ENCODE measurements at places on chromosomes 1 and 21. TPM values are rescaled to one million over a fixed set of nuclear protein-coding genes. Genes with fewer than 3 reads are reported as not detected.
A peak's percentile ranks its signal among the peaks of the same experiment; 100 is the strongest.

SPATC1L gene
- total RNA-seq: 21.6 TPM

- no peak for DNase-seq
These were observed 231.9 kb downstream of the TRABD2B start for GRCh38 chr1:47765236-47765635.

DNA sequence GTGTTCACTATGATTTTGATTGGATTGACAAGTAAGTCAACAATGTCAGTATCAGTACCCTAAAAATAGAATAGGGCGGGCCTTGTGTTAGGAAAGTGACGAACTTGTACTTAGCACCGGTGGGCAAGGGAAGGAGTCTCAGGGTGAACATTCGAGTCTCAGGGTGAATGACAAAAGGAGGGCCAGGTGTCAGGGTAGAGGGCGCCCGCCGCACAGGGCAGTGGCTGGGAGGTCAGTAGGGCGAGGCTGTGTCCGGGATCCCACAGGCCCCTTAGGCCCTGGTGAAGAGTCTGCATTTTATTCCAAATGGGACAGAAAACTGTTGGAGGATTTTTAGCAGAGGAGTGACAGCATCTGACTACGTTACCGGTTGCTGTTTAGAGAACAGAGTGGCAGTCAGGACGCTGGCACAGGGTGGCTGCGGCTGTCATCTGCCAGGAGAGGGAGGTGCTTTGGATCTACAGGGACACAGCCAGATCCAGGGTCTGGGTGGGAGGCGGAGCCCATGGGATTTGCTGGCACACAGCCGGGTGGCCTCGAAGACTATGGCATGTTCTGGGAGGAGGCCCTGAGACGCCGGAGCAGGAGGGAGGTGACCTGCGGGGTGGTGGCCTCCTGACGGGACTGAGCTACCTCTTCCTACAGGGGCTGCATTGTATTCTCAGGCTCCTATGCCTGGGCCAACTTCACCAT lies 11.0 kb downstream of the AGTRAP start:
- DNase-seq: no peak

RYR2 gene
- total RNA-seq: 0.07 TPM

DNA sequence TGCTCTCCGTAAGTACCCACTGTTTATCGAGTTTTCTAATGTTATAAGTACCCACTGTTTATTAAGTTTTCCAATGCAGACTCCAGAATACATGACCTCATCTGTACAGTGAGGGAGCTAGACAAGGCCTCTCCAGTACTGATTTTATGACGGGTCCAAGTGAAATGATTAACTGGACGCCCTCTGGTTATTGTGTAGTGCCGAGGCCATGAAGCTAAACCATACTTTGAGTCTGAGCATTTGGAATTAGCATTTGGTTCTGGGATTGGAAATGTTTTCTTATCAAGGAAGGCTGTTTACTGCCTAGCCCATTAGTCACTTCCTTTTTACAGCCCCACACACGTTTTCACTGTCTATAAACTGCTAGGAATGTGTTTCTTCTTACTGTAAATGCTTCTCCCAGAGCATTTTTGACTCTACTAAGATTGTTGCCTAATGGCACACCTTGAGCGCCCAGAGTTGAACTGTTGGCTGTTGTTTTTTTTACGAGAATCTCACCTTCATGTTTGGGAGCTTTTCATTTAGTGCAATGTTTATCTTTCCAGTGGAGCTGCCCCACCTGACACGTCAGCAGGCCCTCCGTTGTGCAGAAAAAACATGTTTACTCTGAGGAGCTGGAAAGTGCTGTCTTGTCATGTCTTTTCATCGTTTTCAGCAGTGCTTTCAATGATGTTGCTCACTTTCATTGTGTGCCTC lies 26.9 kb downstream of the SPATA46 start:
- peak; percentile 94 for DNase-seq

EXO1 gene
- total RNA-seq: 25.0 TPM

- peak; percentile 53 for DNase-seq
These were observed 45.8 kb downstream of the RGS7 start for GRCh38 chr1:241311056-241311746.

DNA sequence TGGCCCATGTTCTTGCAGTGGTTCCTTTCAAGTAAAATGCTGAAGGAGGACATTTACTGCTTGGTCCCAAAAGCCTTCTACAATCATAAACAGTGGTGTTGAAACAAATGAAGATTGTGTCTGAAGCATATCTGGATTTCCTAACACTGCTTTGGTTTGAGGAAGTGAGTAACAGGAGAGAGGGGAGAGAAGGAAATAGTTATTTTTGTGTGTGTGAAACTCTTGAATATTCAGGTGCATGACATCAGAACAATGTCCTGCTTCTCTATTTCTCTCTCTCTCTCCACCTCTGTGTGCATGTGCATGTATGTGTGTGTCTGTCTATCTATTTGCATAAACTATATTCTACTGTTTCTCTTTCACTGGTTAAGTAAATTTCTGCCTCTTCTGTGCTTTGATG lies 61.4 kb upstream of the TNFSF18 start:
- no peak for DNase-seq

GRCh38 chr1:180652792-180653191 lies 21.0 kb downstream of the XPR1 start:
- peak; percentile 16 for DNase-seq

GRCh38 chr1:42739753-42740700 lies at the start of gene CLDN19:
Gene CLDN19 (minus strand): TSS chr1:42740236. CDS start chr1:42740063, 173 bp downstream.
- no peak for DNase-seq

- DNase-seq: no peak
These were observed 280.3 kb downstream of the TGFB2 start for GRCh38 chr1:218625393-218625792.

- DNase-seq: no peak
These were observed 112.7 kb upstream of the JUN start for GRCh38 chr1:58896246-58897183.

DNA sequence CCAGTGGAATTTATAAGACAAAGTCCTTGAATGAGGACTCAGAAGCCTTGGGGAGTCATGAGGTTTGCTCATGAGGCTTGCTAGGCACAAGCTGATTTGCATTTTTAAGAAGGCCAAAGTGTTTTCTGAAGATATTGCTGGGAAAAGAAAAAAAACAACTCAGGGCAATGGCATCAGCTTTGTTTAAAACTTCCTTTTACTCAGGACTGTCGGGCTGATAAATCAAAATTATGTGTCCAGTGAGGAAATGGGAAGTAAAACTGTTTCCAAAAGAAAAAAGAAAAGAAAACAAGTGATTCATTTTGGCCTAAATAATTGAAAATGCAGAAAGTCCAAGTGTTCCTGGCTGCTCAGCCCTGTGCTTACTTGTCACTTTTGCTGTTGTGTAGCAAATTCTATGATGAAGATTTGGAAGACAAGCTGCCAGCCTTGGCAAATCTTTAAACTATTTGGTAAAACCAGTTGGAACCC lies 282.4 kb downstream of the HLX start:
- peak; percentile 54 for DNase-seq

DNA sequence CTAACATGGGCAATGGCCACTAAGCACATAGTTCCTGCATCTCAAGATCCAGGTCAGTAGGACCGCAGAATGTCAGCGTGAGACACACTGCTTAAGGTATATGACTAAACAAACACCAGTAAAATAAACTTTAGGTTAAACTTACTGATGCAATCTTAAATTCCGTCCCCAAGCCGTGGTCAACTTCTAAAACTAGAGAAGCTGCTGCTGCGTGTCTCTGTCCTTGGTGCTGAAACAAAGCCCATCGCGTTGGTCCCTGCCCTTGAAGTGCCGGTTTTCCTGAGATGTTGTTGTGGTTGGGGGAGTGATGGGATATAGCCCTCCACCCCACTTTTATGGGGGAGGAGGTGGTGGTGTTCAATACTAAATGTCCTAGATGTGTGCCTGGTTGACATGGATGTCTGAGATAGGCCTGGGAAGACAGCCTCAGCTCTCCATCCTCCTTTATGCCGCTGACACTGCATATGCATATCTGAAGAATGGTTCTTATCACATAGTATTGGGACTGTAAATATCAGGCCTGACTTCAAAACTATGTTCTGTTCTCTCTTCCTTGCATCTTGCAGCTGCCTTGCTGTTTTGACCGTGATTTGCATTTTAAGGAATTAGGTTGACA lies 72.0 kb upstream of the KCNA3 start:
- peak; percentile 49 for DNase-seq

- peak; percentile 61 for DNase-seq
These were observed 59.3 kb upstream of the LHX8 start for GRCh38 chr1:75074831-75075395.

MYBPH gene
- total RNA-seq: not detected

DNA sequence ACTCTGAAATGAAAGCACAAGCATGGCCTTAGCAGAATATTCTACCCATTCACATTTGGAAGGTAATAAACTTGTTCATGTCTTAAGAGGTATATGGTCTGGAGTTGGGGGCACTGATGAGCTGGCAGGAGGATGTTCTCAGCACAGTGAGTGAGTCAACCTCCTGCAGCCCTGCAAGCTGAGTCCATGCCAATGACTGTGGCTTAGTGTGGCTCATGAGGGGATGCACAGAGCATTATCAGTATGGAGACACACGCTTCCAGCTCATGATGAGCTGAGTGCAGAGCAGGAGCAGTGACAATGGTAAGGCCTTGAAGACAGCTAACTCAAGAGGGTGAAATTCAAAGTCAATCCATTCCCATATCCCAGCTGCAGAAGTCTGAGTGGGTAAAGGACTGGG lies 102.3 kb downstream of the TNFSF18 start:
- peak; percentile 95 for DNase-seq

DNA sequence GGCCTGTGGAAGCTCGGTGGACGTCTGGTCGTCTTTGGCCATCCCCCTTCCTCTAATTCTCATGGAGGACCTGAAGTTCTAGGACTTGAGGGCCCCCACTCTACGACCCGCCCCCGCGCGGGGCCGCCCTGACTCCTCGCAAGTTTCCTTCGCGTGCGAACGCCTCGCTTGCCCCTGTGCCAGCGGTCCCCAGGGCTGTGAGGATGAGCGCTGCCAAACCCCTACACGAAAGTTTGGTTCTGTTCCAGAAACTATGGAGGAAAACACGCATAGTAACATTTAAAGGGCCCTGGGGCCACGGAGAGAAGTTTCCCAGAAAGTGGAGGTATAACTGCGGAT lies 304 bp upstream of the GNG12 start:
- DNase-seq: peak; percentile 90

DNA sequence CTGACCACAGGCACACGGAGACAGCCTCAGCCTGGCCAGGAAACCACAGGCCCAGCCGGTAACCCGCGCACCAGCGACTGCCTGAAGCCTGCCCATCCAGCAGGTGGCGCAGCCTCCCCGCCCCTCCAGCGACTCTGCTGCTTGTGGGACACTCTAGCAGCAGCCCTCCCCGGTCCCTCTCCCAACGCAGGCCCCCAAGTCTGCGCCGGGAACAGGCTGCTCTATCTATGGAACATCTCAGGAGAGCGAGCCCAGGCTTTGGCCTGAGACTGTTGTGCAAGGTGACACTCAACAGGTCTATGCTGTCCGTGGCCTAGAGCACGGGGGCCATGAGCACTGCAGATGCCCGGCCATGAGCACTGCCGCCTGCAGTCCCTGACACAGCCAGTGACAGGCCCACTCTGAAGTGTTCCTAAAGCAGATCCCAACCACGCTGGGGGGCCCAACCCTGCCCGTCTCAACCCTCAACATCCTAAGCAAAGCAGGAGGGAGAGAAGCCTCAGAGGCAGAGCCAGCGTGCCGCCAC lies 28.4 kb downstream of the WDR4 start:
- no peak for DNase-seq

DNA sequence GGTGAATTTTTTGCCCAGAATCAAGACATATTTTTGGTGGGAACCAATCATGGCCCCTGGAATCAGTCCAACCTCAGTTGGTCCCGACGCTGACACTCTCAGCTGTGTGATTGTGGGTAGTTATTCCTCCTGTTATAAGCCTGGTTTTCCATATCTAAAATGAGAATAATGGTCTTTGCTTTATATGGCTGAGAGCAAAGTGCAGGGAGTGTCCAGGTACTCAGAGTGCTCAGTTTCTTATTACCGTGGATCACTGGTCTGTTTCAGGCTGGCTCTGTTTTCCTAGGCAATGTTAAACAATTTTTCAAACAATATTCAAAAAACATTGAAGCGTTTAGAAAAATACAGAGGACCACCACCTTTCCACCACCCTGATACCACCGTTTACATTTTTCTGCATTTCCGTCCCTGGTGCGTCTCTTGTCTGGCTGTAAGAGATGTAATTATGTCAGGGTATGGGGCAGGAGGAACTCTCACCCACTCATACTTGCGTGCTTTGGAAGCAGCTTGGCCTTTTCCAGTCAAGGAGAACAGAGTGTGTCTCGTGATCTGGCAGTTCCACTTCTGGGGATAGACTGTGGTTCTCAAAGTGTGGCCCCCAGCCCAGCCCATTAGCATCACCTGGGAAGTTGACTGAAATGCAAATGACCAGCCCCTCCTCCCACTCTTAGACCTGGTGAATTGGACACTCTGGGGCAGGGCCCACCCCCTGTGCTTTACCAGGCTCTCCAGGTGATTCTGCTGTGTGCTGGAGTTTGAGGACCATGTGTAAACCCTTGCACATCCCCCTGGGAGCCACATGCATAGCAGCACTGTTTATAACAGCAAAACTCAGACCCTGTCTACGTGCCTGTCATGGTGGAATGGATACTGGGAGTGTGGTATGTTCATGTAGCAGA lies 6.8 kb downstream of the MX1 start:
- no peak for DNase-seq

DNA sequence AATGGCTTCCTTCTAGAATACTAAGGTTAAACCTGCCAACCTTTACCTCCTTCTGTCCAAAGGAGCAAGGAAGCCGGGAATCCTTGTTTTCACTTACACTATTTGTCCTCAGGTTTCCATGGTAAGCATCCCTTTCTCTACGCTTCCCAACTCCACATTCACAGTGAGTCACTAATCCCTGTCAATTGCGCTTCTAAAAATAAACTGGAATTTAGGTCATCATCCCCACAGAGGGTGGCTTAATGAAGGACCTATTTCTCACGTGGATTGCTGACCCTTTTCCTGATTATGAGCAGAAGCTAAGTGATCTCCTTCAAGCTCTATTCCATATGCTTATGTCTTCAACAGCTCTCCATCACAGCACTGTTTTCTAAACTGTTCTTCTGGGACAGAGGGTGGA lies 39.9 kb upstream of the ABCA4 start:
- peak; percentile 97 for DNase-seq

CCSAP gene
- total RNA-seq: 9.7 TPM

CYP2J2 gene
- total RNA-seq: 3.2 TPM

LCE1C gene
- total RNA-seq: not detected

ZNF683 gene
- not detected for total RNA-seq

LCE1A gene
- total RNA-seq: not detected

TMIGD3 gene
- not detected for total RNA-seq

- DNase-seq: no peak
These were observed 7.0 kb upstream of the CD58 start for GRCh38 chr1:116577759-116578314.

DNA sequence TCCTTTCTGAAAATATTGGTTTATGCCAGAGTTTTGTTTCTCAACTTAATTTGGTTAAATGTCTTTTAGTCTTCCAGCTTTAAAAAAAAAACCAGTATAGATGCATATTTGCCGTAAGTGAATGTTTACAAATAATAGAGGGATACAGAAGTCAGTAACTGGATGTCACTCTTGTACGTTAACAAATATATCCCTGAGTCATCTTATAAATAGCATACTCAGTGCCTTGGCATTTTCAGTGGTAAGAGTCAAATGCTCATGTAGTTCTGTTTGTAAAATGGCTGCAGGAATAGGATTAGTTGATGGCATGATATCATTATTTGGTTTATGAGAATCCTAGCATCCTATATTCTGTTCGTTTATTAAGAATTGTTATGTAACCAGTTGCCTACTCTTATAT lies 55.4 kb downstream of the SPEN start:
- peak; percentile 89 for DNase-seq

KRTAP13-2 gene
- total RNA-seq: not detected

GRCh38 chr21:42266971-42267556 lies 48.1 kb downstream of the ABCG1 start:
- no peak for DNase-seq

All from M059J (cell line).